ENCODE measurements at places on chromosomes 6 and 20. TPM values are rescaled to one million over a fixed set of nuclear protein-coding genes. Genes with fewer than 3 reads are reported as not detected.

FHL5 gene
- total RNA-seq = 0.45 TPM

HSD17B8 gene
- 18.4 TPM for total RNA-seq

OTOR gene
- not detected for total RNA-seq

OR14J1 gene
- total RNA-seq = not detected

ZNF391 gene
- 1.6 TPM for total RNA-seq

SCRT2 gene
- total RNA-seq = not detected

AVP gene
- total RNA-seq = not detected

DUSP15 gene
- total RNA-seq = 7.2 TPM

GOPC gene
- 23.4 TPM for total RNA-seq

LAMP5 gene
- total RNA-seq = not detected

KCNK5 gene
- total RNA-seq = 1.2 TPM

DNA sequence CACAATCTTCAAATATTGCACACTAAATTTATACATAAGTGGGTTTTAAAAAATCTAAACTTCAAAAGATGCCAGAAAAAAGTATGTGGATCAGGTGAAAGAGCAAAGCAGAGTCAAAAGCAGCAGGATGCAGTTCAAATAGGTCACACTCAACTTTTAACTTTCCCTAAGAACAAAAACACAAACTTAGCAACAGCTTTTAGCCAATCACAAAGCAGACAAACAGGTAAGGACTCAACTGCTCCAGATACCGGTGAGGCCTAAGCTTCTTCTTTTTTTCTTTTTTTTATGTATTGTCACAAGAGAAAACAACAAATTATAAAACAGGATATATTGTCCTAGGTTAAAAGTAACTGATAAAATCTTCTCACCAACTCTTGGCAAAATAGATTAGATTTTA is 74.7 kb downstream of the SESN1 start:
- DNase-seq = no peak

DNA sequence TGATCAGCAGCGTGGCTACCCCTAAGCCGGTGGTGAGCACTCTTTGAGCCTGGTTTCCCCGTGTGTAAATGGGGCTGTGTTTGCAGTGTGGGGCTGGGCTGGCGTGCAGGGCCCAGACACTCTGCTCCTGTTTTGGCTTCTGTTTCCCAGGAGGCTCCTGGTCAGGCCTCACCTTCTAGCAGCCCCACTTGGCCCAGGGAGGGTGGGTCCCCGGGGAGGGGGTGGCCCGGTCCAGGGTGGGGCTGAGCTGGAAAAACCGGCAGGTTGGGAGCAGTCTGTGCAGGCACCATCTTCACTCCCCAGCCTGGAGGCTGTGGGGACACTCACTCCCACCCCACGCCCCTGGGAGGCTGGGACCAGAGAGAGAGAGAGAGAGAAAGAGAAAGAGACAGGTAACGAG is 25.3 kb downstream of the CEBPB start:
- no peak for DNase-seq

DNA sequence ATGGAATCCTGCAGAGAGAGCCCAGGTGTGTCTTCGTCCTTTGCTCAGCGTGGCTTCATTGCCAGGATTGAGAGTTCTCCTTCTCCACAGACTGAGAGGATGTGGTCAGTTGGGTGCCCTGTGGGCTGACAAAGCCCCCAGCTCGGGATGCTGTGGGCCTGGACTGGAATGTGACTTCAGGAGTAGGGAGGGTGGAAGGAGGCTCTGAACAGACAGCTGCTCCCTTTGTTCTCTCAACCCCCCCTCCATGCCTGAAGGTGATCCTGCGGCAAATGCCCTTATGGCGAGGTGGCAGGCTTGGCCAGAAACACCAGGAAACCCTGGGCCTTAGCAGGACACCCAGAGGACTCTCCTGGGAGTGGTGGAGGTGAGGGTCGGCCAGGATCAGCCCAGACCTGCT is 1.8 kb upstream of the CST5 start:
- no peak for DNase-seq

- peak; percentile 51 for DNase-seq
These were observed 4.7 kb downstream of the ADRM1 start for GRCh38 chr20:62307226-62308101.

- no peak for DNase-seq
These were observed 467.1 kb upstream of the RNF217 start for GRCh38 chr6:124494956-124495664.

DNA sequence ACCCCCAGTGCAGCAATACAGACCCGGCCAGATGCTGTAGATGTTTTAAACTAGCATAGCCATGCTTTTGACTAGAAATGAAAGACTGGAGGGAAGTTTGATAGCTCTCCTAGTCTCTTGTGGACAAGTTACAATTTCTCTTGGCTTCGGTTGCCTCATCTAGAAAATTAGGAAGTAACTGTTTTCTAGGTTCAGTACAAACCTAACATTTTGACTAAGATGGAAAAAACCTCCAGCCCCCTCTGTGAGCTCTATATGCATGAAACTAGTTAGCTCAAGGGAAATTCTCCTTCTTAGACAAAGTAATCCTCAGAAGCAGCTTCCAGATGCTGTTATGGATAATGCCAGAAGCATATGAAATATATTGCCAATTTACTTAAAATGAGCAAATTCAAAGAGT is 86.6 kb downstream of the RNF144B start:
- DNase-seq = no peak

GRCh38 chr6:83167726-83168278 is 25.3 kb downstream of the PGM3 start:
- DNase-seq = no peak

DNA sequence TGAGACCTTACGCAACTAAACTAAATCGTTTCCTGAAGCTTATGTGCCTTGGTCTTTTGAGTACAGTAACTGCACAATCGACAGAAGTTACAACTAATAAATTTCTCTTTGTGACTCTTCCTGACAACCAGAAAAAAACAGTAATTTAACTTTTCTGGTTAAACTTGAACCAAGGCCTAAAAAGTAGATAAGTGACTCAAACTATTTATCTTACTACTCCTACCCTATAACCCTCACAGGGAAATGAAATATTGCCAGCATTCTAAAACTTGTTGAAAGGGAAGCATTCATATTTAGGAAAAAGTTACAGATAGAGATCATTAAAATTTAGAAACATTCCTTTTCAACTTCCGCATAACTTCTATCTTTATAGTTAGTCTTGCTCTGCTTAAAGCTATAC is 1034.4 kb downstream of the EYS start:
- DNase-seq = no peak

DNA sequence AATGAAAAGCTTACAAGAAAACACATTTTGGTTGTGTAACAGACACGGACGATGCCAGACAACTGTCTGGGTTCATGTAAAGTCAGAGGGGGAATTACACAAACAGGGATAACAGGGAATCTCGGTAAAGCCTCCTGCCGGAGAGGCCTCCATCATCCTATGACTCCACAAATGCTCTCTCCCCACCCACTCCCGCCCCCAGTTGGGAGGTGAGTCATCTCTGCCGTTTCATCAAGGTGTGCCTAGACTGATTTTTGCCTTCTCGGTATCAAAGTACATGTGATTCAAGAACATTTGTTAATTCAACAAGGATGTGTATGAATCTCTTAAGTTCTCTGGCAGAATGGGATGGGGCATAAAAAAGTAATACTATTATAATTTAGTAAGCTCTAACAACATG is 304.9 kb upstream of the PRDM1 start:
- no peak for DNase-seq

DNA sequence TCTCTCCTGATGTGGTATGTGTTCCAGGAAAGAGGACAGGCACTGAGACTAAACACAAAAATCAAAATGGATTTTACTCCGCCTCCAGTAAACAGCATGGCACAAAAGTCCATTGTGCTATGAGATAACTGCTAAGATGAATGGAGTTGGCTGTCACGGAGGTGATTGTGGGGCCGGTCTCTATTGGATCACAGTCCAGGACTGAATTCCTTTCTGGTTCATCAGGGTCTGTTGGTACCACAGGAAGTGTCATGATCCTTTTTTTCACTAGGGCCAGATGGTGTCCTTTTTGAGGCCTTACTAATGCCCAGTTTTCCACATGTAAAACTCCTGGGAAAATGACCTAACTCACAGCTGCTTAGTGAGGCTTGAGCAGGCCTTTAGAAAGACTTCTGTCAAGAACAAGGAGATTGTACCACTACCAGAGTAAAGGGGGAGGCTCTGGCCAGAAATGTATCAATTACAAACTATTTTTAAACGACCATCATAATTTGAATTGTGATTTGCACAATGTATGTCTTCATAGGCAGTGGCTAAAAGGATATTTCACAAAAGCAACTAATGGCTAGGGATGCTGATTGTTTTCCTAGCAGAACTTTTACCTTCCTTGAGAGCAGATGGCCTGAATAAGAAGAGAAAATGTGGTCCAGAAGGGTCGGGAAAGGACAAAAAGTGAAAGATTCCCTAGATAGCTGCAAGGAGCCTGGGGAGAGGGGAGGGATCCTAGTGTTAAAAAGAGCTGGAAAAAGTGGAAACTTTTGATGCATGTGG is 192.2 kb upstream of the POU3F2 start:
- DNase-seq = no peak

- DNase-seq = no peak
These were observed 62.9 kb upstream of the ARG1 start for GRCh38 chr6:131510094-131510493.

GRCh38 chr6:17202526-17202925 is 78.6 kb upstream of the RBM24 start:
- DNase-seq = no peak

DNA sequence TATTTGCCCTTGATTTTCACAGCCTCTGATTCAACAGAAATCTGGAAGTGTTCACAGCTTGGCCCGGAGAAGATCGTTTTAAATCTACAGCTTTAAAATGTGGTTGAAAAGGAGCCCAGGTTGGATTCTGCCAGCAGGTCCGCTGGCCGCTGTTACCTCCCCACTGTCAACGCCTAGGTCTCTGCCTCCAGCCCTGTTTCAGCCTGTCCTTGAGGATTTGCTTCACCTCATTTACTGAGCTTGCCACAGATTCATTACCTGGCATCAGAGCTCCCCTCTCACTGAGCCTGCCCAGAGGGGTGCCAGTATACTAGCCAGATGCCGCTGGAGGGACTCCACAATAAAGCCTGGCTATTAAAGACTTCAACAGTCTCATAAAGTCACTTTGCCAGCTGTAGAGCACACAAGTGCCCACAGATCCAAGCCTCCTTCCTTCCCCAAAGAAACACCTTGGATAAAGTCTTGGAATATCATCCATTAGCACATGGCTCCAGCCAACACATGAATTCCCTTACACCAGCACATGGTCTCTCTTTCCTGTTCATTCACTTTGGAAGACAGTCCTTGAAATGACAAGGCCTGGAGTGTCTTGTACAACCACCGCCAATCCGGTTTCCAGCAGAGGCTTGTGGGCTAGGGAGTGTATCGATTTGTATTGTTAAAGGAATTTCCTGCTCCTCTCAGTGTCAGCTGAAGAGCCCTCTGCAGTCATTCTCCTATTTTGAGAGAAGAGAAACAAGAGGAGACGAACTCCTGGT is 9.5 kb upstream of the NR2E1 start:
- DNase-seq = no peak

DNA sequence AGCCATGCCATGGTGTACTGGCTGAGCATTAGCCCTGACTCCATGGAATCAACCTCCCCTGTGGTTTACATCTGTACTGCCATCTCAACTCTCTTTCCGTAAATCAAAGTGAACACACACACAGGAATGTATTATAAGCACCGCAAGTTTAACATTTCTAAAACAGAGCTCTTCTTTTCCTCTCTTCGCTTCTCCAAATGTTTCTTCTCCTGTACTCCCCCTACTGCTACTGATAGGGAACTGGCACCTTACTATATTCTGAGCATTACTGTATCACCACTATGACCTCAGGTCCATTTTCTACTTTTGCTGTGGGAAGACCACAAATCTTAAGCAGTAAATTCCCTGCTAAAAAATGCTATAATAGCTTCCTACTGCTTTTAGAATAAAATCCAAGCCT is 101.2 kb downstream of the NUS1 start:
- no peak for DNase-seq

GRCh38 chr6:68756454-68757375 is 121.6 kb downstream of the ADGRB3 start:
- no peak for DNase-seq

DNA sequence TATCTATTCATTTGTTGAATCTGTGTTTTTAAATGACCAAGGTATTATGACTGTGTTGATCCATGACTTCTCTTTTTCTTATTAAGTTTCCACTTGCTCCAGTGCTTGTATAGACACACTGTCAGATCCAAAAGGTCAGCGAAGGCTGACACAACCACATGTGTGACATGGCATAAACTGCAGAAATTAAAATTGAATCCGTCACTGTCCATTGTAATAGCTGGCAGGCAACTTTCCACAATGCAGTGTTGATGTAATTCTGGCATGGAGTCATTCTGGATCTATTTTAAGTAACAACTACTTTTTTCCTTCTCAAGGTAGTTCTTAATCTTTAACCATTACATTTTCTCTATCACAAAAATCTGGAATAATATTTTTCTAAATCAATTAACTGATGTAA is 145.3 kb downstream of the AIG1 start:
- DNase-seq = no peak
